T-helper 2 cell treated with Interferon-gamma antibody and Interleukin-4, amounts not matched to agents 5 μg/mL and 100 μg/mL, for 36 hours (primary cell): ENCODE measurements at places on chromosomes 2 and 18.

DNA sequence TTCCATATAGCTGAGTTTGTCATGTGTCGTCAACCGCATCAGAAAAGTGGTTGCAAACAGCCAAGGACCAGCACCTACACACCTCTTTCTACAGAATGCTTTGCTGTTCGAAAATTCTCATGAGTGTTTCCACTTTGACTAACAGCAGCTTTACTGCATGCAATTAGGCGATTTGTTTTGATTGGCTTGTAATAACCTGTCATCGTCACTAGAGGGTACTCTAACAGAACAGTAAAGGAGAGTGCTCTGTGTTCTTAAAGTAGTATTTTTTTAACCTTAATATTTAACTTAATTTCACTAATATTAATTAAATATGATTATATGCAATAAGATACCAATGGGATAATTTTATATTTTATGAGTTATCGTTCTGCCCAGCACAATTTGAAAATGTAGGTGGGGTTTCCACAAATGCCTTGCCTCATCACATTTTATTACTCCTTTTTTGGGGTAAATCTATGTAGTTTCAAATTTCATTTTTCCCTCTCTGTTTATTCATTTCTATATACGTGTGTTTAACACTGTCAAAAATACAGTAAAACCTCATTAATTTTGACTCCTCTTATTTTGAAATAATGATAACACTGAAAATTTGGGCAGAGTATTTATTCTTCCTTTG lies 502.2 kb downstream of the NRXN1 start:
- H3K36me3 ChIP-seq = no peaks in the 10 kb centered on the region
- DNase-seq = no peak
- no peak overlapping the region for H3K4me3 ChIP-seq
- H3K27me3 ChIP-seq = no peaks in the 10 kb centered on the region

GRCh38 chr2:152525277-152525838 lies 190.4 kb downstream of the FMNL2 start:
- peaks cover 6% of the 10 kb centered on the region for H3K27me3 ChIP-seq
- no peak overlapping the region for H3K4me3 ChIP-seq
- H3K36me3 ChIP-seq = no peaks in the 10 kb centered on the region
- peaks cover 4% of the 10 kb centered on the region for H3K4me1 ChIP-seq
- DNase-seq = no peak

DNA sequence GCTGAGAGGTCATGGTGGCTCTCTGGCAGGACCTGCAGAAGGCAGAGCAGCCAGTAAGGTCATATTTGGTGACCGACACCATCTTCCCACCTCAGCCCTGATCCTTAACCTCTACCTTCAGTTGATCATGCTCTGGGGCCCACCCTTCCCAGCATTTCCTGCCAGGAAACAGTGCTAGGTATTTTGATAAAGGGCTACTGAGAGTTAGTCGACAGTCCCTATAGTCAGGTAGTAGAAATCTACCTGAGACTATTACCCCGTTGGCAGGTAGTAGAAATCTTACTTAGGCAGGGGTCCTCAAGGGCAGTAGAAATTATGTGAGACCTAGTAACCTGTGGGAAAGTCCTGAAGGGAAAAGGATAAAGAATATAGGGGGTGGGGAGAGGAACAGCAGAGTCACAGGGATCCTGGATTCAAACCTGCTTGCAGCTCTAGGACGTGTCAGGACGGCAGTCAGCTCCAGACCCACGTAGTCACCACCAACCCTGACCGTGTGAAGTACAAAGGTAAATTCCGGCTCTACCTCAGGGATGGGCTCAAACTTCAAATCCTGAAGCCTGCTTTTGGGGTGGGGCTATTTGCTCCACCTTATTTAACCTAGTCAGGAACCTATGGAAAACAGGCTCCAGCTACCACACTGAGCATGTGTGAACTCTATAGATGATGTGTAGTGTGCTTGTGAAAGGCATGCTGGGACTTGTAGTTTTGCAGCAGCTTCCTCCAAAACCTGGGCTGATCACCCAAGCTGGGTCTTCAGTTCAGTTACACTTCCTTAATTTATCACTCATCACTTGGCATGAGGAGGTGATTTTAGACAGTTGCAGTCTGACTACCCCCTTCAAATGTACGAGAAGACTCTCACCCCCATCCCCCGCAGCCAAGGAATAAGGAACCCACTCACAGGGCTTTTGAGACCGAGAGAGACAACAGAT lies at the start of gene DQX1:
Gene DQX1 (minus strand): TSS at position 515 of the 932 bp plus-strand sequence. CDS start 502 bp downstream, at position 13.
- H3K4me3 ChIP-seq = peak within 1 kb of the TSS; percentile 44
- DNase-seq = no peak
- no peaks in the 10 kb centered on the region for H3K27me3 ChIP-seq

DNA sequence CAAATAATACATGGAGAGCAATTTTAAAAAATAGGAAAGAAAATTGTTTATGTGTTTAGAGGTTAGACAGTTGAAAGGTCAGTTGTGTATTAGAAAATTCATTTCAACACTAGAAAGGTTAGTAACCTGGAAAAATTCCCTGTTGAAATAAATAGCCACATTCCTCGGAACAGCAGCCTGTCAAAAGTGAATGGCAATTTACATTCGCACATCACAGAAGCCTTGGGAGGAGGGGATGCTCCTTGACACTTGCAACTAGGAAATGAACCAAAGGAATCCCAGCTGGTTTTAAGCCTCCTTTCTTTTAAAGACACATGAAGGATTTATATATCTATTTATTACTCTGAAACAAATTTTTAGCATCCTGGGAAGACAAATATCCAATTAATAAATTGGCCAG lies 653.5 kb upstream of the LRRTM4 start:
- no peak overlapping the region for H3K27ac ChIP-seq
- H3K27me3 ChIP-seq = no peaks in the 10 kb centered on the region
- no peaks in the 10 kb centered on the region for H3K36me3 ChIP-seq
- no peak for DNase-seq

- no peak overlapping the region for H3K4me3 ChIP-seq
- no peaks in the 10 kb centered on the region for H3K4me1 ChIP-seq
- H3K27ac ChIP-seq = no peak overlapping the region
- no peak for DNase-seq
- no peaks in the 10 kb centered on the region for H3K27me3 ChIP-seq
- H3K36me3 ChIP-seq = no peaks in the 10 kb centered on the region
These were observed 209.0 kb upstream of the VWC2L start for GRCh38 chr2:214201892-214202291.

DNA sequence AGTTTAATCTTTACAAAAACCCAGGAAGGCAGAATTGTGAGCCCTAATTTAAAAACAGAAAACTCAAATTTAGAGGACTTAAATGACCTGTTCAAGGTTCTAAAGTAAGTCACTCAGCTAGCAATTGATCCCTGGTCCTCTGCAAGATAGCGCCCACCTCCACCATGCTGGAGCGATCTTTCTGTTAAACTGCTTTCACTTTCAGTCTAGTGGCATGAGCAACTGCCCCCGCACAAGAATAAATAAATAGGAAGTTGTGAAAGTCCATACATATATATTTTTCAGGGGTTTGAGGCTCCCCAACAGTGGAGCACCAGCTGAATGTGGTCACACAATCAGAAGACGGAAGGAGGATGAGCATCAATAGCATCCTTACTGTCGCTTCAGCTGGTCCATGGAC lies 217.9 kb downstream of the NAPG start:
- peak overlapping the region; percentile 35 for H3K4me3 ChIP-seq
- no peaks in the 10 kb centered on the region for H3K27me3 ChIP-seq
- no peak overlapping the region for H3K27ac ChIP-seq

DNA sequence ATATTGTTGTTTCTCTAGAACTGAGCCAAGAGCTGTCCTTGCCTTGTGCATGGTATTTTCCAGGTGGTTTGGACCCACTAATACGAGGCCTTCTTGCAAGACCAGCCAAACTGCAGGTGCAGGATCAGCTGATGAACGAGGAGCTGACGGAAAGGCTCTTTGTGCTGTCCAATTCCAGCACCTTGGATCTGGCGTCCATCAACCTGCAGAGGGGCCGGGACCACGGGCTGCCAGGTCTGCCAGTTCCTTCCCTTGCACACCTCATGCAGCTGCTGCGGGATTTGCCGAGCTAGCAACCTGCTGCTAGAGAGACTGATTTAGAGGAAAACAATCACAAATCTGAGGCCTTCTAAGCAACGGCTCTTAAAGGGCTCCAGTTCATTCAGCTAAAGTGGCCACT lies 74.5 kb downstream of the TPO start:
- no peak for DNase-seq
- H3K4me1 ChIP-seq = no peaks in the 10 kb centered on the region
- no peak overlapping the region for H3K4me3 ChIP-seq
- H3K27me3 ChIP-seq = no peaks in the 10 kb centered on the region
- H3K36me3 ChIP-seq = no peaks in the 10 kb centered on the region

GRCh38 chr2:114175507-114175906 lies 266.9 kb upstream of the DPP10 start:
- no peak overlapping the region for H3K4me3 ChIP-seq
- no peaks in the 10 kb centered on the region for H3K27me3 ChIP-seq
- H3K27ac ChIP-seq = no peak overlapping the region
- H3K4me1 ChIP-seq = peaks cover 3% of the 10 kb centered on the region

- no peak overlapping the region for H3K27ac ChIP-seq
- no peak overlapping the region for H3K4me3 ChIP-seq
- no peaks in the 10 kb centered on the region for H3K36me3 ChIP-seq
- no peak for DNase-seq
- peaks cover 2% of the 10 kb centered on the region for H3K4me1 ChIP-seq
These were observed 43.0 kb downstream of the FBXO48 start for GRCh38 chr2:68423966-68424650.

DNA sequence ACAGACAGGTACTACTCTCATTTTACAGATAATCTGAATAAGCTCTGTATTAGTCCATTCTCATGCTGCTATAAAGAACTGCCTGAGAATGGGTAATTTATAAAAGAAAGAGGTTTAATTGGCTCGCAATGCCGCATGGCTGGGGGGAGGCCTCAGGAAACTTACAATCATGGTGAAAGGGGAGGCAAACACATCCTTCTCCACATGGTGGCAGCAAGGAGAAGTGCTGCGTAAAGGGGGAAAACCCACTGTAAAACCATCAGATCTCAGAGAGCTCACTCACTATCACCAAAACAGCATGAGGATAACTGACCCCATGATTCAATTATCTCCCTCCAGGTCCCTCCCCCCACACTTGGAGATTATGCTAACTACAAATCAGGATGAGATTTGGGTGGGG lies 254.4 kb downstream of the KCNE4 start:
- H3K4me3 ChIP-seq = no peak overlapping the region
- no peaks in the 10 kb centered on the region for H3K36me3 ChIP-seq
- H3K27ac ChIP-seq = no peak overlapping the region
- no peak for DNase-seq

GRCh38 chr18:8045884-8046281 lies 478.8 kb downstream of the PTPRM start:
- no peaks in the 10 kb centered on the region for H3K27me3 ChIP-seq
- no peaks in the 10 kb centered on the region for H3K36me3 ChIP-seq
- no peak overlapping the region for H3K27ac ChIP-seq
- H3K4me3 ChIP-seq = no peak overlapping the region
- DNase-seq = peak; percentile 43

DNA sequence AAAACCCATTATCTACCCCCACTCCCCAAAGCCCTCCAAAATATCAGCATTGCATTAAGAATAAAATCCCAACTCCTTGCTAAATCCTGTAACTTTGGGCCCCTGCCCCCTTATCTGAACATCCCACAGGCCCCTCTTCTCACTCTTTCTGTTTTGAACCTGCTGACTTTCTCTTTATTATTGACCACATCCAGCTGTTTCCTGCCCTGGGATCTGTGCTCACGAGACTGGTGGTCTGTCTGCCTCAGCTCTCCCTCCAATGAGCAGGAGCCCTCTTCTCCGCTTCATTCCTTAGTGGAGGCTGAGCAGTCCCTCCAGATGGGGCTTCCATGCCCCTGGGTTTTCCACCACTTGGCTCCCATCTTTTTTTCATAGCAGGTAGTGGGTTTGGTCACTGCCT lies 116.9 kb downstream of the ACKR3 start:
- H3K27me3 ChIP-seq = no peaks in the 10 kb centered on the region
- H3K36me3 ChIP-seq = no peaks in the 10 kb centered on the region
- H3K4me3 ChIP-seq = no peak overlapping the region

- H3K27me3 ChIP-seq = no peaks in the 10 kb centered on the region
- H3K36me3 ChIP-seq = no peaks in the 10 kb centered on the region
- no peaks in the 10 kb centered on the region for H3K4me1 ChIP-seq
- no peak for DNase-seq
- H3K4me3 ChIP-seq = no peak overlapping the region
- H3K27ac ChIP-seq = no peak overlapping the region
These were observed 270.7 kb upstream of the HNMT start for GRCh38 chr2:137693534-137693933.

DNA sequence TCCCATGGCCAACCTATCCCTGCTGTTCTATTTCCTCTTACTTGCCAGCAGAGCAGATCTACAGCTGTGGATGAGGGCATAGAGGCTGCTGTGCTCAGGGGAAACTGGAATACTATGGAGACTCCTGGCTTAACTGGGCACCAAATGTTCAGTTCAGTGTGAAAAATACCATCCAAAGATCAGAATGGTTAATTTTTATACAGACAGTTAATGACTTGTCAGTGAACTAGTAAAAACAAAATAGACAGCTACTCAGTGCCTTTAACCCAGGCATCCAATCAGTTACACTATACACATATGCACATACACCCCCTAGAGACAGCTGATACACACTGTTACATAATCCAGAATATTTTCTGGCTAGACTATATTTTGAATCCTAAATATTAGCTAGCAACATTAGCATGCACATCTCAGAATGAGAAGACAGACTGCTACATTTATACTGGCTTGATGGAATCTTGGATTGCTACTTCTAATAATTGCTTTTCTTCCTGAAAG lies 59.1 kb upstream of the WIPF1 start:
- peaks cover 24% of the 10 kb centered on the region for H3K36me3 ChIP-seq
- no peak overlapping the region for H3K4me3 ChIP-seq
- peaks cover 17% of the 10 kb centered on the region for H3K4me1 ChIP-seq
- H3K27ac ChIP-seq = no peak overlapping the region
